ENCODE measurements at places on chromosomes 4 and X. TPM values are rescaled to one million over a fixed set of nuclear protein-coding genes. Genes with fewer than 3 reads are reported as not detected.

AFP gene
- total RNA-seq, result not detected

DNA sequence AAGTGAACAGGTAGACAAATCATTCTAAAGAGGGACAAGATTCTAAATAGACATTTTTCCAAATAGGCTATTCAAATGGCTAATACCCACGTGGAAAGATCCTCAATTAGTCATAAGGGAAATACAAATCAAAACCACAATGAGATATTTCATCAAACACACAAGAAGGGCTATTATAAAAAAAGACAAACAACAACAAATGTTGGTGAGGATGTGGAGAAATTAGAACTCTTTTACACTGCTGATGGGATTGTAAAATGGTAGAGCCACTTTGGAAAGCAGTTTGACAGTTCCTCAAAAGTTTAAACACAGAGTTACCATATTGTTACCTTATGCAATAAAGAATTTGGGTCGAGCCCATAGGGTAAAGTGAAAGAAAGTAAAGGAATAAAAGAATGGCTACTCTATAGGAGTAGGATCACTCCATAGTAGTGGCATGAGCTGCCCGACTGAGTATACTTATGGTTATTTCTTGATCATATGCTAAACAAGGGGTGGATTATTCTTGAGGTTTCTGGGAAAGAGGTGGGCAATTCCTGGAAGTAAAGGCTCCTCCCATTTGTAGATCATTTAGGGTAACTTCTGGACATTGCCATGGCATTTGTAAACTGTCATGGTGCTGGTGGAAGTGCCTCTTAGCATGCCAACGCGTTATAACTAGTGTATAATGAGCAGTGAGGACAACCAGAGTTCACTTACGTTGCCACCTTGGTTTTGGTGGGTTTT is 58.9 kb upstream of the FAM9C start:
- DNase-seq, result no peak

- DNase-seq, result no peak
Observed at GRCh38 chr4:151429957-151430570, 21.1 kb downstream of the FHIP1A start.

SPIN2A gene
- 0.27 TPM for total RNA-seq

CTAG1B gene
- not detected for total RNA-seq

DNA sequence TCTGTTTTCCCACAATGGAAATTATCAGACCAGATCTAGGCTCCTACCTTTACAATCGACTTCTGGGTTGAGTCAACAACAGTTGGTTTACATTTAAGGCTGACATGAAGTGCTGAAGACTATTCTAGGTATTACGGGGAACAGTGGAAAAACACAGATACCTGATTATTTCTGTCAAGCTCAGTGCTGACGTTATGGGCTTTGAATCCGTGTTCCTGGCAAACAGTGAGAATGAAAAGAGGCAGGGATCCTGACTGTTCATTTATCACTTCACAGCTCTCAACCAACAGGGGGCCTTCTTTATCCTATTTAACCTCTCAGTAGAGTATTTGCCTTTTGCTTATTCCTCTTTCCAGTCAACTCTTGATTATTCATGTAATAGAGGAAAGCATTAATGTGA is 43.1 kb downstream of the TMEM164 start:
- DNase-seq, result no peak

- DNase-seq, result no peak
Observed at GRCh38 chrX:68492583-68492982, 6.3 kb upstream of the YIPF6 start.

ADH1A gene
- not detected for total RNA-seq

CACNA1F gene
- total RNA-seq, result 1.3 TPM

DNA sequence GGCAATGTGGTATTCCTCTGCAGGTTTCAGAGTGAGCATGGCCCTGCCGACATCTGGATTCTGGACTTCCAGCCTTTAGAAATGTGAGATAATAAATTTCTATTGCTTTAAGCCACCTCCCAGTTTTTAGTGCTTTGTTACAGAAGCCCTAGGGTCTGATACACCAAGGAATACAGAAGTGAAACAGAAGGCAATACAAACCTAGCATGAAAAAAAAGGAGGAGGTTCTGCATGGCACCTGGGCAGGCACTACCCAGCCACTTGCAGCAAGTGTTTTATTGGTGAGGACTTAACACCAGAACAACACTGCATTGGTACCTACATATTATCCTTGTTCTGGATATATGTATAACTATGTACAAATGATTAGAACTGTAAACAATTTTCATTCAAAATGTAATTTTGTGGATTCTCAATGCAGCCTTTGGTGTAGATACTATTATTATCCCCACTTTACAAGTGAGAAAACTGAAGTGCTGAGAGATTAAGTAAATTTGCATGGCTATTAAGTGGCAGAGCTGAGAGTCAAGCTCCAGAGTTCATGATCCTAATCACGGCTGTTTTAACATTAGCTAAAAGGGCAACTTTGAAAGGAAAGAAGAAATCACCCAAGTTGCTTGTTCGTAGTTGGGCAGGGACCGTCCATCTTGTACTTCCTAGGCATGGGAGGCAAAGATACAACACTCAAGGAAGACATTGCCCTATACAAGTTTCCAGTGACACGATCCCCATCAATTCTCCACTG is 71.8 kb downstream of the IL21 start:
- no peak for DNase-seq

GRCh38 chr4:27218013-27218412 is 357.4 kb downstream of the STIM2 start:
- DNase-seq, result no peak

DNA sequence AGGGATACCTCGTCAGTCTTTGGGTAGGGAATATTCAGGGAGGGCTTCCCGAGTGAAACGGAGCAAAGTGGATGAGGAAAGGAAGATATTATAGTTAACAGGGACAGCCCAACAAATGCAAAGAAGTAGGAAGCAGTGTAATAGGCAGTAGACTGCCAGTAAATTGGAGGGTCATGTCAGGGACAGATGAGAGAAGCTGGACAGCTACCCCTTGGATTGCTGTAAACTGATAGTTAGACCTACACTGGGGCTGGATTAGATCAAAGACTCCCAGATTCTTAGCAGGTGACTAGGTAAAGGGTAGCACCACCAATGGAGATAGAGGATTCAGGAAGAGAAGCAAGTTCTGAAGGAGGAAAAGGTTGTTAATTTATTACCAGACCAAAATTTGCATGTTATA is 48.0 kb downstream of the NPNT start:
- no peak for DNase-seq

GRCh38 chrX:14927401-14927800 is 54.2 kb downstream of the MOSPD2 start:
- DNase-seq, result no peak

TEX11 gene
- not detected for total RNA-seq

DNA sequence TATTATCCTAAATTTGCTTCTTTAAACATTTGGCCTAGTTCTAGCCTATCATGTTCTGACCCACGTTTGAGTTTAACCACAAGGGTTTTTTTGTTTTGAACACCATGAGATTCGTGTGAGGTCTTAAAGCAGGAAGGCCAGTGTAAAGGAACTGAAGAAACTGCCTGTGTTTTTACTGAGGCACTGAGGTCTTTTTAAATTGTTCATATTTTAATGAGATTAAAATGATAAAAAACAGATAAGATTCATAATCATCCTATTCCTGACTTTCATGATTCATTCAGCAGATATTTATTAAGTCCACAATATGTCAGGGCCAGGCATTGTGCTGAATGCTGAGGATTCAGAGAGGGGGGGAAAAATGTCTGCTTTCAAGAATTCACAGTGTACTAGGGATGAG is 3.2 kb downstream of the RPS6KA3 start:
- DNase-seq, result no peak

RHOXF2B gene
- total RNA-seq, result not detected

DNA sequence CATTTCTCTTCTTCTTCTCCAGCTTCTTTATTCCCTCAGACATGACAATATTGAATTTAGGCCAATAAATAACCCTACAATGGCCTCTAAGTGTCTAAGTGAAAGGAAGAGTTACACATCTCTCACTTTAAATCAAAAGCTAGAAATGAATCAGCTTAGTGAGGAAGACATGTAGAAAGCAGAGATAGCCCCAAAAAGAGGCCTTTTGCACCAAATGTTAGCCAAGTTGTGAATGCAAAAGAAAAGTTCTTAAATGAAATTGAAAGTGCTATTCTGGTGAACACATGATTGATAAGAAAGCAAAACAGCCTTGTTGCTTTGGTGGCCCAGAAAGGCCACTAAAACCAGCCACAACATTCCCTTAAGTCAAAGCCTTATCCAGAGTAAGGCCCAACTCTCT is 146.2 kb upstream of the HHIP start:
- no peak for DNase-seq

DNA sequence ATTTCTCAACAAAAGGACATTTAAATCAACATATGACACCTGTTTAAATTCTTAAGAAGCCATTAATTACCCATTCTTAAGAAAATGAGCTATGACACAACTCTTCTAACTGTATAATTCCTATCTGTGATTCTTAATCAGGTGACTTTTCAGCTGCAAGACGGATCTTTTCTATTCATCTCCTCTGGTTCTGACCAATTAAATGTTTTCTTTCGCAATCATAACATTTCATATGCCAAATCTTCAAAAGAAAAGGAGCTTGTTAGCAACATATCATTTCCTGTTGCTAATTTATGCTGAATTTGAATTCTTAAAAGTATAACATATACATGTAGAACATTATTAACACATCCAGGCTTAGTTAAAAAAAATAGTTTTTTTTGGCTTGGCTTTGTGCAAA is 62.5 kb downstream of the SEL1L3 start:
- no peak for DNase-seq

PDE5A gene
- total RNA-seq, result 1.3 TPM

FOXR2 gene
- not detected for total RNA-seq

MAGEC3 gene
- under 0.01 TPM for total RNA-seq

FAM120C gene
- 9.4 TPM for total RNA-seq

NAA11 gene
- total RNA-seq, result under 0.01 TPM

LETM1 gene
- 75.9 TPM for total RNA-seq
